NCI-H526 (cell line): ENCODE measurements at places on chromosomes 13 and 19.
A peak's percentile ranks its signal among the peaks of the same experiment; 100 is the strongest.

DNA sequence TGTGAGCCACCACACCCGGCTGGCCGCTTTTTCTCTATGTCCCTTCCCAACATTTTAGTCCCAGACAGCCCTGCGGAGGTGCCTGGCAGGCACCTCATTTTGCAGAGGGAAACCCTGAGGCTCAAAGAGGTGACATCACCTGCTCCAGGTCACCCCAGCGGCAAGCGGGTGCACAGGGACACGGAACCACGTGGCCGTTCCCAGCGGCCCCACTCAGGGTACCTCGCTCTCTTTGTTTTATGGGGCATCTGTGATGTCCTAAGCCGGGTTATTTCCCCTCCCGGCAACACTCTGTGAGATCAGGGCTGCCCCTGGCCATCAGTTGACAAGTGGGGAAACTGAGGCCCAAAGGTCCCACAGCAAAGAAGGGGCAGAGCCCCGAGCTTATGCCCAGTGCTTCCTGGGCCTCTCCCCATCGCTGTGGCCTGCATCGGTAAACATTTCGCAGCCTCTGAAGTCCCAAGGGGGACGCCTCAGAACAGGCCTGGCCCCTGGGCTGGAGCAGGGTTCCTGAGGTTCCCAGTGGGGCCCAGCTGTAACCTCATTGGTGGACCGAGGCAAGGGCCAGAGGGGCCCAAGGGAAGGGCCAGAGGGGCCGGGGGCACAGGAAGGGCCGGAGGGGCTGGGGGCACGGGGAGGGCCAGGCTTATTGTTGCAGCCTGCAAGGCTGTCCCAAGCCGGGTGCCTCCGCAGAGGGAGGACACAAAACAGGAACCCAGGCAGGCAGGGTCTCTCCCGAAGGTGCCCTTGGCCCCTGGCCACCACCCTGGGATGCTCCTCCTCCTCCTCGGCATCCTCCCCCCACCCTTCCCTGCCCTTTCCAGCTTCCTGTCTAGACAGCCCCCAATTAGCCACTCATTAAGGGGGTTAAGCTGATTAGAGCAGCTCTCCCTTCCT, 39.0 kb downstream of the SMIM24 start:
- DNase-seq, result no peak

- peak; percentile 24 for DNase-seq
Measured at GRCh38 chr19:41541990-41542584, 33.9 kb upstream of the CEACAM21 start.

GRCh38 chr19:4547303-4548237, 7.7 kb upstream of the LRG1 start:
- DNase-seq, result no peak

GRCh38 chr19:31529121-31529520, 179.9 kb upstream of the TSHZ3 start:
- DNase-seq, result no peak

DNA sequence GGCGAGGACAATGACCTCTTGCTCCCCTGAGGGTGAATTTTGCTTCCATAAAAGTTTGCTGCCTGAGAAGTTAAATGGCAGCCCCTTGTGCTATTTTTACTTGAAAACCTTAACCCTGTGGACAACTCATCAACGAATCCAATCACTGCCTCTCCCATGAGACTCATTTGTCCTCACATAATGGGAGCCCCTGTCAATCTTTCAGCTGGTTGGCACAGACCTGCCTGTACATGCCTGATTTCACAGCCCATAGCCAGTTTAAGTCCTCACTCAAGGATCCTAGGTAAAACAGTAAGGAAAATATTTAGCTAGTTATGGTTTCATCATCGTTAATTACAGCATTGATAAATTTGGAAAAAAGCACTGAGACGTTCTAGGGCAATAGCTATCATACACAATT, 207.4 kb downstream of the NHLRC3 start:
- DNase-seq, result no peak

DNA sequence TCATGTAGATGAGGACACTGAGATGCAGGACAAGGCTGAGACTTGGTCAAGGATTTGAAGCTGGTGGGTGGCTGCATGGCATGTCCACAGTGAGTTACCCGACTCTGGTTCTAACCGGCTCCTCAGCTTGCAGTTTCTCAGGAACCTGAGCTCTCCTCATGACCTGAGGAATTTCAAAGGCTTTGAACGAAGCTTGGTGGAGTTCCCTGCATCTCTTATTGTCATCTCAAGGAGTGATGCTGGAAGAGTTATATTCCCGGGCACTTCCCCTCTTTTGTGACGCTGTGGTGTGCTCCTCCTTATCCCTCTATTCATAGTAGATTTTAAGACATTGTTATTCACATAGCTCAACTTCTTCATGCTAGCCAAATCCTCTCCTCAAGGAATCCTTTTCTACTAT, 500.1 kb upstream of the HTR2A start:
- no peak for DNase-seq

DNA sequence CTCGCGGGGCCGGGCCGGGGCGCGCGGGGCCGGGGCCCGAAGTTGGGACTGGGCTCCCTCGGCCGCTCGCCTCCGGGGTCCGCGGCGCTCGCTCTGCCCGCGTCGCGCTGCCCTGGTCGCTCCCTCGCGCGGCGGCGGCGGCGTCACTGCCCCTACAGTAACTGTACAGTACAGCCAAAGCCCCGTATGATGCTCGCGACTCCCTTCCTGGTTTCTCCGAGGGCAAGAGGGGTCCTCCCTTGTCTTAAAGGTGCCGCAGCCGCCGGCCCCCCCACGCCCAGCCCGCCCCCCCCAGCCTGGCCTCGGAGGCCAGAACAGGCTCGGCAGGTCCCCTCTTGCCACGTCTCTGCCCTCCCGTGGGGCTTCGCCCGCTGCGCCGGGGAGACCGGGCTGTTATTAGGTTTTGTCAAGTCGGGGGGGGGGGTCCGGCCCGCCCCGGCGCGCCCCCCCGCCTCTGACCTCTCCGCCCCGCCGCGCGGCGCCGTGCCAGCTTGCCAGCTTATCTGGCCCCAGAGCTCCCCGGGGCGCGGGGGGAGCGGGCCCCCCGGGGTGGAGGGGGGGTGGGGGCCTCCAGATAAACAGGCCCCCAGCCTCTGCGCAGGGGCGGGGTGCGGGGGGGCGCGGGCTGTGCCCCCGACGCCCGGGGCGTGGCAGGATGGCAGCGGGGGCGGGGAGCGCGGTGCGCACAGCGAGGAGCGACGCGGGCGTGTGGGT, at the start of gene ZBTB7A:
Gene ZBTB7A, minus strand, starts transcription at position 218 of the 714 bp plus-strand sequence. CDS start 11,667 bp downstream, outside the sequence.
- peak; percentile 78 for DNase-seq

DNA sequence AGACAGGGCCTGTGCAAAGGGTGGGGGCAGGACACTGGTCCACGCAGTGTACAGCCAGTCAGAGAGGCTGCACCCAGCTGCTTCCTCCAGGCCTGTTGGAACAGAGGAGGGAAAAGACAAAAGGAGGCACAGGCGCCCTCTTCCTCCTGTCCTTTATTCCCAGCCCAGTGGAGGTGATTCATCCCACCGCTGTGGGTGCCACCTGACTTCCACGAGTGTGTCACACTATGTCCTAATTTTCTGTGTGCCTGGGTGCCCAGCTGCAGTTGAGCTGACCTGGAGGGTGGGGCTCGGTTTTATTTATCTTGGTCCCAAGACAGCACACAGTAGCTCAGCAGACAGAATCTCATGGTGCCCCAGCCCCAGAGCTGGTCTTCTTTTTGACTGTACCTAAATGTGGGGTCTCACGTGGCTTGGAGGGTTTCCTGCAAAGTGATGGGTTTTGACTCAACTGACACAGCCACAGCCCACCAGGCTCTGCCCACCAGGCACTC, 9.0 kb downstream of the EPS15L1 start:
- no peak for DNase-seq

- DNase-seq, result peak; percentile 76
Measured at GRCh38 chr13:30114571-30115256, 192.6 kb downstream of the KATNAL1 start.

DNA sequence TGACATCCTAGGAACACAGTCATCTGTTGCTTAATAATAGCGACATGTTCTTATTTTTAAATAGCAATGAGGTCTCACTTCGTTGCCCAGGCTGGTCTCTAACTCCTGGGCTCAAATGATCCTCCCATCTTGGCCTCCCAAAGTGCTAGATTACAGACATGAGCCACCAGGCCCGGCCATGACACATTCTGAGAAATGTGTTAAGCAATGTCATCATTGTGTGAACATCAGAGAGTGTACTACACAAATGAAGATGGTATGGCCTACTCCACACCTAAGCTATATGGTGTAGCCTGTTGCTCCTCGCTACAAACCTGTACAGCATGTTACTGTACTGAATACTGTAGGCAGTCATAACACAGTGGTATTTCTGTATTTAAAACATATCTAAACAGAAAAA, 24.6 kb upstream of the GARRE1 start:
- no peak for DNase-seq

DNA sequence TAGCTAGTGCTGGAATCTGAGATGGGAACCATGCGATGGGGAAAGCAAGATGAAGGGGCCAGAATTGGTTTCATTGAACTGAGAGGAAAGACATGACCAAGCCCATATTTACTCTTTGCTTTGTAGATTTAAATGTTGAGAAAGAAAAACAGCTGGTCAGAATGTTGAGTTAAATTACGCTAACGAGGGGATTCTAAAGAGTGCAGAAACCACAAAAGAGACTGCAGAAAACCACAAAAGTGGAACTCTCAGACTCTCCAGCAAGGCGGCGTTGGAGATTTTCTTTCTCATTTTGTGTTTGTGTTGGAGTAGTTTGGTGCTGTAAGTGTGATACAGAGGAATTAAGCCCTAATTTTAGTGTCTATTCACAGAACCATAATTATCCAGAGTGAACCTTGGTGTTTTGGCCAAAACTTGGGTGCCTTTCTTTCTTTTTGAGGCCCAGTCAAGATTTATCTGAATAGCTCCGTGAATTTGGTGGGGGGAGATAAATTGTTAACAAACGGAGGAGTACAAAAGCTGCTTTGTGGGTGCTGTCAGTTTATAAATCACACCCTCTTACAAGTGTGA, 26.3 kb downstream of the SAE1 start:
- no peak for DNase-seq

- no peak for DNase-seq
Measured at GRCh38 chr19:10270180-10270615, 722 bp upstream of the ICAM1 start.

- DNase-seq, result no peak
Measured at GRCh38 chr13:33272531-33273124, 12.9 kb downstream of the STARD13 start.

- DNase-seq, result no peak
Measured at GRCh38 chr13:98994896-98995295, 17.0 kb upstream of the DOCK9 start.

GRCh38 chr13:108305655-108306054, 36.1 kb downstream of the TNFSF13B start:
- no peak for DNase-seq

GRCh38 chr13:86882107-86882506, 789.1 kb upstream of the SLITRK5 start:
- DNase-seq, result no peak

DNA sequence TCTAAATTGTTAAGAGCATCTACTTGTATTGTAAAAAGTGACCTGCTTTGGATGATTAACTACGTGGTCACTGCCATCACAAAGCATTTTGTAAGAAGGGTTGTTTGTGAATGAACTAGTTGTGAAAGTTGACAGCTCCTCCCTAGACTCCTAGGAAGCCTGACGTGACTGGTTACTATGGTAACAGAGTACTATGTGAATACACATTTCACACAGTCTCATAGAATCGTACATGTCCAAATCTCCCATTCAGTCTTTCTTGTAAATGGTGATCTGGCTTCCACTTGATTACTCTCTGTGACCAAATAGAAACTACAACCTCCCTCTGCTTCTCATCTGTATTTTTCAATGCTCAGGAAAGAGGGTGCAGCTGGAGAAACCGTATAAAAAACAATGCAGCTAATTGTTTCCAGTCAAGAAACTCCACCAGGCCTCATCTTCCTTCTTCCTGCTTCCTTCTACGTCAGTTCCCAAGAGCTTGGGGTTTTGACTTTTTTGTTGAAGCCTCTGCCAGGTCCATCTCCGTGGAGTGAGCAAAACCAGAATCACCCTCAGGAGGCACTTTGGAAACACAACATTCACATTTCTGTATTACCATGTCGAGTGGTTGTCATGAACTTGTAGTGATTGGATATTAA, 83.4 kb downstream of the GPC6 start:
- DNase-seq, result no peak

DNA sequence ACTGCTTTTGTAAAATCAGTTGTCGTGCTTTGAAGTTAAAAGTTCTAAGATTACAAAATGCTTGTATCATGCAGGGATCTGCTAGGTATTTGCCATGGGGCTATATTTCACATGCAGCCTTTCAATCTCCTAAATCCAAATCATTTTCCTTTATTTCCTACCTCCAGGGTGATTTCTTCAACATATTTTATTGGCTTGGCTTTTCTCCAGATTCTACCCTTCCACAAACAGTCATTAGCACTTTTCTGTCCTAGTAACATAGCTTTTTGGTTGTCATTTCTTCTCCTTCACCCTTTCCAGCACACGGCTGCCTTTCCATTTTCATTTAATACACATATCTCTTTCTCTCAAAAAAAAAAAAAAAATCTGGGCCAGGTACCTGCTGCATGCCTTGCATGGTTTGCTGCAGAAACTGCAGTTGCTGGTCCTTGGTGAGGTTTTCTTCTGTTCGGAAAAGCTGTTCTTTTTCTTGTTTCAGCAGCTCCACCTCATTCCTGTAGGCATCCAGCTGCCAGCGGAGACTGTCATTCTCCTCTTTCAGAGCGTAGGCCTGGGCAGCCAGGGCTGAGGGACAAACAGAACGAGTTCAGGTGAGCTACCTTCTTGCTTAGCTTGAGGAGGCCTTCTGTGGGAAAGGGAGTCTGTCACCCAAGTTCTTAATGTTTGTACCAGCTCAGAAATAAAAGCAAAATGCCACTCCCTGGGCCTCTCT, 274.7 kb downstream of the DNAJC15 start:
- no peak for DNase-seq

DNA sequence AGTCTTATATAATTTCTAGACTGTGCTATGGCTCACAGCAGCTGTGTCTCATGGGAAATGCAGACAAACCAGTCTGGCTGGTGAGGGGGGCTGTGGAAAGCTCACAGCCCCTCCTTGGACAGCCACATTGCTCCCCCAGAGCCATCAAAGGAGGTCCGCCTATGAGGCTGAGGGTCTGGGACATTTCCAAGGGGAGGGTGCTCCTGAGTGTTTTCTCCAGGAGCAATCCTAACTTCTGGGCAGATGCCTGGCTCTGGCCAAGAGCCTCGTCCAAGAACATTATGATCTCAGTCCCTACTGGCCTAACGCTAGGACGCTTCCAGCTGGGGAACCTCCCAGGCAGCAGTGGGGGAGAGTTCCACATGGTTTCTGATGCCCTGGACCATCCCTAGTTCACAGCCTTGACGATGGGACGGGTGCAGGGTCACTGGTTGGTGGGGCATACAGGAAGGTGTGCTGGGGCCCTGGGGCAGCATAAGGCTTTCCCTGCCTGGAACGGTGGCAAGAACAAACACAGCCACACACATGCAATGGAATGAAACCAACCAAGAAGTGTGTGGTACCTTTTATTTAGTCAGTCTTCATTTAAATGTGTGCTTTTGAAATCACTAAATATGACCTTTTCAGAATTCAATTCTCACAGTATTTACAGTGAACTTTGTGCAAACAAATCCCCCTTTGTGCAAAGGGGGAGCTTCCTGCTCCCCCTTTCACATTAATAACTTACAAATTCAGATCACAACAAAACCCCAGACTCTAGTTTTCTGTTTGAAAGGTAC, 60.6 kb downstream of the CDADC1 start:
- no peak for DNase-seq
